ENCODE measurements at places on chromosomes 4 and X. TPM values are rescaled to one million over a fixed set of nuclear protein-coding genes. Genes with fewer than 3 reads are reported as not detected.

The DUSP9 gene
- total RNA-seq, result not detected

- no peaks in the 10 kb centered on the region for H3K4me1 ChIP-seq
- peaks cover 93% of the 10 kb centered on the region for H3K36me3 ChIP-seq
- H3K27ac ChIP-seq, result no peak overlapping the region
- H3K27me3 ChIP-seq, result no peaks in the 10 kb centered on the region
- no peak overlapping the region for H3K4me3 ChIP-seq
- no peak for DNase-seq
Measured at GRCh38 chr4:153623491-153623890, 60.6 kb upstream of the TLR2 start.

GRCh38 chrX:74377282-74377681 lies 44.0 kb upstream of the SLC16A2 start:
- no peak overlapping the region for H3K4me3 ChIP-seq
- H3K27ac ChIP-seq, result no peak overlapping the region
- no peaks in the 10 kb centered on the region for H3K27me3 ChIP-seq
- H3K4me1 ChIP-seq, result no peaks in the 10 kb centered on the region
- DNase-seq, result no peak
- H3K36me3 ChIP-seq, result no peaks in the 10 kb centered on the region

DNA sequence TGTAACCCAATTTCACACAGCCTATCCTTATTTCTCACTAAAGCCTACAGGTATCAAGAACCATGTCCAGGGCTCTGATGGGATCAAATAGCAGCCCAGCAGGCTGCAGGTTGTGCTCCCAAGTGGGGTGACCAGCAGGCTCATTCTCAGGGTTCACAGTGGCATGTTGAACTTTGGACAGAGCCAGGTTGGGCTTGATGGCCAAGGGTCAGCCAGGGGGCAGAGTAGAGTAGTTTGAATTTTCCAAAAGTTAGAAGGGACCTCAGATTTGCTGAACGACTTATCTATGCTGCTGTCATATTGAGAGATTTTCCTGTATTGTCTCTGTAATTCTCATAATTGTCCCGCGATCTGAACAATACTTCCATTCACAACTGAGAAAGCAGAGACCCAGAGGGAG lies 310.8 kb upstream of the BOD1L1 start:
- no peak overlapping the region for H3K4me3 ChIP-seq
- no peak for DNase-seq
- H3K27me3 ChIP-seq, result no peaks in the 10 kb centered on the region
- no peak overlapping the region for H3K27ac ChIP-seq
- H3K4me1 ChIP-seq, result no peaks in the 10 kb centered on the region

- H3K27me3 ChIP-seq, result no peaks in the 10 kb centered on the region
- no peaks in the 10 kb centered on the region for H3K36me3 ChIP-seq
- H3K4me1 ChIP-seq, result no peaks in the 10 kb centered on the region
- no peak for DNase-seq
Measured at GRCh38 chrX:125003746-125004446, 315.8 kb upstream of the TEX13C start.

DNA sequence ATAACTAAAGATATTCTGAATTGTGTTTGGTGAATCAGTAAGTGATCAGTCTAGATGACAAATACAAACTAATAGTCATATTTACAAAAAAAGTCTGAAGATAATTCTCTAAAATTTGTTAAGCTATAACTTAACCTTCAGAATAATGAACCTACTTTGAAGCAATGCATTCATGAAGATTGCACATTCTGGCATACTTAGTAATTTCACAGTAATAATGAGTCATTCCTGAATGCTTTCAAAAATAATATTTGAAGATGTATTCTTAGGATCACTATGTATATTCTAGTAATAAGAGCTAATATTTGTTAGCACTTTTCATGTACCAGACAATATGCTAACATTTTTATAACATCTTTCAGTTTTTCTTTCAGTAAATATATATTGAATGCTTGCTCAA lies 756.7 kb upstream of the SLIT2 start:
- no peak overlapping the region for H3K4me3 ChIP-seq
- no peaks in the 10 kb centered on the region for H3K27me3 ChIP-seq
- DNase-seq, result no peak

- no peak for DNase-seq
- H3K27ac ChIP-seq, result no peak overlapping the region
- H3K4me3 ChIP-seq, result no peak overlapping the region
- no peaks in the 10 kb centered on the region for H3K36me3 ChIP-seq
Measured at GRCh38 chr4:24928708-24929107, 15.9 kb upstream of the CCDC149 start.

GRCh38 chrX:106976416-106976815 lies 23.6 kb downstream of the MORC4 start:
- no peak overlapping the region for H3K4me3 ChIP-seq
- H3K27ac ChIP-seq, result no peak overlapping the region
- H3K27me3 ChIP-seq, result no peaks in the 10 kb centered on the region
- DNase-seq, result no peak

- no peaks in the 10 kb centered on the region for H3K4me1 ChIP-seq
- no peak overlapping the region for H3K27ac ChIP-seq
- no peaks in the 10 kb centered on the region for H3K27me3 ChIP-seq
- no peaks in the 10 kb centered on the region for H3K36me3 ChIP-seq
- H3K4me3 ChIP-seq, result peak overlapping the region; percentile 45
Measured at GRCh38 chr4:154399259-154399974, 92.2 kb downstream of the DCHS2 start.

The ERCC6L gene
- 0.22 TPM for total RNA-seq

The NIPAL1 gene
- 2.3 TPM for total RNA-seq

DNA sequence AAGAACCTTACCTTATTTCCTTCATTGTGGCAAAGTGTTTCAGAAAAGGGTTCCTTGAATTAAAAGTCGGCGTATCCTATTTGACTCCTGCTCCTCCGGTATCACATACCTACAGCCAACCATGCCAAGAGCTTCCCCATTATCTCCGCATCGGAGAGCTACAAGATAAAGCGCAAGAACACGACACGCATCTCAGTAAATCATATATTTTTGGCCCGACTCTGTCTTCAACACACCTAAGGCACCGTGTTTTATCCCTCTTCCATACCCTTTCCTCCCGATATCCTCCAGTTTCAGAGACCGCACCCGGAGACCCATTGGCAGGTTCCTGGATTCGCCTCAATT lies 497 bp upstream of the THAP9 start:
- no peaks in the 10 kb centered on the region for H3K36me3 ChIP-seq
- no peak for DNase-seq
- H3K4me3 ChIP-seq, result peak overlapping the region; percentile 76
- H3K4me1 ChIP-seq, result peaks cover 37% of the 10 kb centered on the region
- no peaks in the 10 kb centered on the region for H3K27me3 ChIP-seq

DNA sequence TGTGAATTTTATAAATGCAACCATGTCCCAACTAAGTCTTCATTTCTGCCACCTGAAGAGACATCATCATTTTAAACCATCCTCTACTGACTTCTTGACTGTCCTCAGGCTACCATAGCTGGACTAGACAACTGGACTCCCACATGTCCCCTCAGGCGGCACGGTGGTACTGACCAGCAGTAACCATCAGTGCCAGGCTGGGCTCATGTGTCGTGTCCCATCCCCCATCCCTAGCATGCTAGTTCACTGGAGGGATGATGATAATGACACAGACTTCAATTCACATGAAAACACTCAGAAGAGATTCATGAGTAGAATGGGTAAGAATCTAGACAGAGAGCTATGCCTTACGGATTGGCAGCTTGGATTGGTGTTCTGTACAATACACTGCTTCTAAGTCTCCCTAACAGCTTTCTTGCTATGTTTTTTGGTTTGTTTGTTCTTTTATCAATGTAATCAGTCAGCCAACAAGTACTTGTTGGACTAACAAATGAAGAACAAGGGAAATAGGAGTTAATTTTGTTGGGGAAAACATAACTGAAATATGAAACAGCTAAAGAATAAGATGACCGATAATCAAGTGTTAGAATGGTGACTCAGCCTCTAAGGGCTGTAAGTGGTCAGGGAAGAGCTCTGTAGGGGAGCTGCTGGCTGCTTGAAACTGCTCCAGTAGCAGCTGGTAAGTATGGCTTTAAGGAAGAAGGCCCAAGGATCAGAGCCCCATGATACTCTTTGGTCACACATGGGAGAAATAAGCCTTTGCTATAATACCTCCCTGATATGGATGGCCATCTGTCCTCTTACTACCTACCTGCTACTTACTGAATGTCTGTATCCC lies 10.3 kb downstream of the ZDHHC9 start:
- H3K27me3 ChIP-seq, result no peaks in the 10 kb centered on the region
- no peaks in the 10 kb centered on the region for H3K36me3 ChIP-seq
- DNase-seq, result no peak
- H3K27ac ChIP-seq, result peak overlapping the region; percentile 12
- H3K4me1 ChIP-seq, result no peaks in the 10 kb centered on the region

GRCh38 chr4:167787231-167787630 lies 305.1 kb upstream of the ANXA10 start:
- H3K4me3 ChIP-seq, result no peak overlapping the region
- H3K27me3 ChIP-seq, result no peaks in the 10 kb centered on the region
- H3K36me3 ChIP-seq, result no peaks in the 10 kb centered on the region

DNA sequence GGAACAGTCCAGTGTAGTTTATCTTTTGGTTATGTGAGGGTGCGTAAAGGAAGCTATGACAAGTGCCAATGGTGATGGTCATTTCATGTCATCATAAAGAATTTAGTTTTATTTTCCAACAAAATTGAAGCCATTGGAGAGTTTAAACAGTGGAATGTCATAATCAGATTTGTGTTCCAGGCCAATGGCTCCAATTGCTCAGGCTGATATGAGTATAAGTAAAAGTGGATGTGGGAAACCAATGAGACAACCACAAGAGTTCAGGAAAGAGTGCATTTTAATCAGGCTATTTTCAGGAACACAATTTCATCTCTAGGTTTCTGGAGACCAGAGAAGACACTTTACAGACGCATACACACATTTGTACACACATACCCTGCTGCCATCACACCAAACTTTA lies 20.7 kb downstream of the SPANXC start:
- DNase-seq, result no peak
- no peak overlapping the region for H3K4me3 ChIP-seq
- no peaks in the 10 kb centered on the region for H3K27me3 ChIP-seq
- H3K36me3 ChIP-seq, result no peaks in the 10 kb centered on the region
- H3K27ac ChIP-seq, result no peak overlapping the region

- H3K27me3 ChIP-seq, result no peaks in the 10 kb centered on the region
- H3K4me3 ChIP-seq, result no peak overlapping the region
- DNase-seq, result no peak
- H3K27ac ChIP-seq, result no peak overlapping the region
Measured at GRCh38 chr4:113769744-113770143, 8.2 kb upstream of the CAMK2D start.

DNA sequence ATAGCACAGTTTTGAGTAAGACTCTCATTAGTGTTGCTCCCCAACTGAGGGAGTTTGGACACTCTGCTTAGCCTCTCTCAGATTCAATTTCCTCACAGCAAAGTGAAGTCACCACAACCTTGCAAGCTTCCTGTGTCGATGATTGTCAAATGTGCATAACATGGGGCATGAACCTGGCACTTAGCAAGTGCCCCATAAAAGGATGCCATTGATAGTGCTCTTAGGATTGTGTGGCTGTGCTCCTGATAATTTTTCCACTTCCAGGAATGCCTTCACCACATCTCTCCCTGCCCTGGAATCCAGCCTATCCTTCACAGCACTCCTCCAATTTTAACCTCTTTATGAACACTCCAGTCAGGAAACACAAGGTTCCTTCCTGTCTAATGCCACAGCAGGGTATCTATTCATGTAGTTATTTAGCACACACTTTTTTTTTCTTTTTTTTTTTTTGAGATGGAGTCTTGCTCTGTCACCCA lies 309.4 kb downstream of the PPP3CA start:
- no peaks in the 10 kb centered on the region for H3K36me3 ChIP-seq
- no peak for DNase-seq
- H3K4me3 ChIP-seq, result no peak overlapping the region
- H3K27me3 ChIP-seq, result no peaks in the 10 kb centered on the region
- no peak overlapping the region for H3K27ac ChIP-seq

DNA sequence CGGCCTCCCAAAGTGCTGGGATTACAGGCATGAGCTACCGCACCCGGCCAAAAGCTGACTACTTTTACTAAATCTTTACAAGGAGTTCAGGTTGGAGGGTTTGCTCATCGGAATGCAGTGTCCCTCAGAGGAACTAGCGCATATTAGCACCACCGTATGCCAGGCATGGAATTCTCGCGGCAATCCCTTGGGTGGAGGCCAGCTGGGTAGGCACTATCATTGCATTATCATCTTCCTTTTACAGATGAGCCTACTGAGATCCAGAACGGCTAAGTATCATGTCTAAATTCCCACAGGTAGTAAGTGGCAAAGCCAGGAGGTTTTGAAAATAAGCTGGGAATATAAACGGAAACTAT lies 6.1 kb upstream of the CXorf66 start:
- H3K27ac ChIP-seq, result no peak overlapping the region
- no peak overlapping the region for H3K4me3 ChIP-seq
- no peak for DNase-seq
- H3K36me3 ChIP-seq, result no peaks in the 10 kb centered on the region
- no peaks in the 10 kb centered on the region for H3K4me1 ChIP-seq

DNA sequence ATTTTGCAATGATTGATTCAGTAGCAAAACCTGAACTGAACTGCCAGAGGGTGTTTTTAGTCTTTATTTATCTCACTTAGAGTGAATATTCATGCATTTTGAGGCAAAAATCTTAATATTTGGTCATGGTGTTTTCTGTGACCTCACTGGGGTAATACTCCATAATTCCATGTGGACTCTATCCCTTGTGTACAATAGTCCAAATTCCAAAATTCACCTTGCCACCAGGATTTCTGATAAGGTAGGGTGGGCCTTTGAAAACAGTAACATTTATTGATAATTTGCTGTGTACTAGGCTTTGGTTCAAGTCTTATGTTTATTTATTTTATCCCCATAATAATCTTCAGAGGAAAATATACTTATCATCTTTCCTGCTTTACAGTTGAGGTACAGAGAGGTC lies 68.4 kb upstream of the PDE5A start:
- DNase-seq, result no peak
- no peaks in the 10 kb centered on the region for H3K4me1 ChIP-seq
- no peak overlapping the region for H3K4me3 ChIP-seq
- H3K36me3 ChIP-seq, result no peaks in the 10 kb centered on the region
- no peak overlapping the region for H3K27ac ChIP-seq

The NEIL3 gene
- 0.13 TPM for total RNA-seq

GRCh38 chr4:74516303-74516702 lies 71.4 kb downstream of the AREG start:
- no peaks in the 10 kb centered on the region for H3K36me3 ChIP-seq
- DNase-seq, result no peak
- H3K4me1 ChIP-seq, result no peaks in the 10 kb centered on the region
- H3K27me3 ChIP-seq, result peaks cover 2% of the 10 kb centered on the region

Data from psoas muscle (tissue), 8 donors.